H9 (cell line): ENCODE measurements at places on chromosomes 4 and X. TPM values are rescaled to one million over a fixed set of nuclear protein-coding genes. Genes with fewer than 3 reads are reported as not detected.

- H3K27me3 ChIP-seq = peaks cover 2% of the 10 kb centered on the region; the same call in 1 of the 2 replicates
- H3K4me3 ChIP-seq = no peak overlapping the region
- DNase-seq = no peak
- H3K36me3 ChIP-seq = no peaks in the 10 kb centered on the region
- H3K4me1 ChIP-seq = no peaks in the 10 kb centered on the region
Measured at GRCh38 chr4:16457944-16458343, 231.7 kb upstream of the TAPT1 start.

- DNase-seq = no peak
- H3K4me3 ChIP-seq = no peak overlapping the region
- H3K27ac ChIP-seq = no peak overlapping the region
- H3K27me3 ChIP-seq = no peaks in the 10 kb centered on the region
- no peaks in the 10 kb centered on the region for H3K4me1 ChIP-seq
Measured at GRCh38 chr4:14415146-14415545, 587.1 kb upstream of the CPEB2 start.

DNA sequence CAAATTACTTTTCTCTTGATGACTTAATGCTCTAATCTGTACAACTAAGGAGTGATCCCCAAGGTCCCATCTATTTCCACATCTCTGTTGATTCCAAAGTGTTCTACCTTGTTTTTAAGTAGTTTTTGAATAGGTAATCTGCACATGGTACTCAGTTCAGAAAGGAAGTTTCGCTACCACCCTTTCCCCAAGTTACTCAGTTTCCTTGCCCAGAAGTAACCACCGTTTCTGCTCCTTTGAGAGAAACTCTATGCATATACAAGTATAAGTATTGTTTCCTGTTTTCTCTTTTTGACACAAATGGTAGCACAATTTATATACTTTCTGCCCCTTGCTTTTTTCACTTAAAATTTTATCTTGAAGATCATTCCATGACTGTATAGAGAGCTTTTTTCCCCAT is 18.1 kb downstream of the TMEM154 start:
- no peak overlapping the region for H3K4me3 ChIP-seq
- H3K27ac ChIP-seq = no peak overlapping the region
- H3K27me3 ChIP-seq = no peaks in the 10 kb centered on the region
- H3K4me1 ChIP-seq = peaks cover 5% of the 10 kb centered on the region; the same call in 1 of the 2 replicates

FAM184B gene
- 0.07 and 0.09 TPM in 2 replicates for total RNA-seq

DNA sequence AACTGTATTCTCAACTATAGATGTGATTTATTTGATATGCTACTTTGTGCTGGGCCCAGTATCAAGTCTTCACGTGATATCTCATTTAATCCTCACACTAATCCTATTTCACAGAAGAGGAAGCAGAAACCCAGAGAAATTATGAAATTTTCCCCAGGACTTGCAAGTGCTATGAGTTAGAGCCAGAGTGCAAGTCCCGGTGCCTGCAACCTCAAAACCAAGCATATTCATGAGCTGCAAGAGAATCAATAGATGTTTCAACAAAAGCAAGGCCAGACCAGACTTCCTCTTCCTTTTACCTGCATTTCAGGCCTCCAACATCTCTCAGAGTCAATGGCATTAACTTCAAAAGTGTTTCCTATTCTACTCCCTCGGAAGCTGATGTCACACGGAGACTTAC is 92.2 kb upstream of the GATB start:
- no peaks in the 10 kb centered on the region for H3K27me3 ChIP-seq
- no peak overlapping the region for H3K4me3 ChIP-seq
- H3K36me3 ChIP-seq = peaks cover 5% of the 10 kb centered on the region; the same call in 1 of the 2 replicates
- no peak overlapping the region for H3K27ac ChIP-seq
- DNase-seq = no peak
- H3K4me1 ChIP-seq = no peaks in the 10 kb centered on the region

- H3K27ac ChIP-seq = no peak overlapping the region
- DNase-seq = no peak
- H3K27me3 ChIP-seq = no peaks in the 10 kb centered on the region
- peaks cover 36% of the 10 kb centered on the region for H3K36me3 ChIP-seq
- H3K4me3 ChIP-seq = no peak overlapping the region
Measured at GRCh38 chrX:130728208-130728607, 174.8 kb downstream of the ENOX2 start.

DNA sequence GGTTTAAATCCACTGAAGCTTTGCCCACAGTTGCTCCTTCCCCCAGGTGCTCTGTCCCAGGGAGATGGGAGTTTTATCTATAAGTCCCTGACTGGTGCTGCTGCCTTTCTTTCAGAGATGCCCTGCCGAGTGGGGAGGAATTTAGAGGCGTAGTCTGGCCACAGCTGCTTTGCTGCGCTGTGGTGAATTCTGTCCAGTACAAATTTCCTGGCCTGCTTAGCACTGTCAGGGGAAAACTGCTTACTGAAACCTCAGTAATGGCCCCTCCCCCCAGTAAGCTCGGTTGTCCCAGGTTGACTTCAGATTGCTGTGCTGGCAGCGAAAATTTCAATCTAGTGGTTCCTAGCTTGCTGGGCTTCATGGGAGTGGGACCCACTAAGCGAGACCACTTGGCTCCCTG is 40.1 kb downstream of the UGT2B17 start:
- H3K4me1 ChIP-seq = no peaks in the 10 kb centered on the region
- no peak overlapping the region for H3K4me3 ChIP-seq
- no peaks in the 10 kb centered on the region for H3K36me3 ChIP-seq
- H3K27ac ChIP-seq = no peak overlapping the region
- no peaks in the 10 kb centered on the region for H3K27me3 ChIP-seq
- DNase-seq = no peak

RHOXF2B gene
- not detected in 2 replicates for total RNA-seq

DNA sequence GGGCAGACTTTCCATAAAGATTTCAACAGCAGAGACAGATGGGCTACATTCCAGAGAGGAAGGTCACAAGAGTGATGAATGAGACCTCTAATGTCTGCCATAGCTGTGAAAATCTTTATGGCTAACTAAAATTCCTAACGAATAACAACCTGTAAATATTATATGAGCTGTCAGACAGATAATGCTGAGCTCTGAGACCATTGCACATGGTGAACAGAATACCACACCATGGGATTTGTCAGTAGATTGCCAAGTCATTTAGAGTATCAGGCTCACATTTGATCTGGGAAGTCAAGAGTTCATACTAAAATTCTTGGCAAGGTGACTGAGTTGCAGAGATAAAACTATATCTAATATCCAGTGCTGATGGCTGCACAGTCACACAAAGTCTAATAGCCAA is 259.2 kb upstream of the FTHL17 start:
- H3K4me3 ChIP-seq = no peak overlapping the region
- H3K27me3 ChIP-seq = no peaks in the 10 kb centered on the region
- H3K36me3 ChIP-seq = no peaks in the 10 kb centered on the region
- no peak overlapping the region for H3K27ac ChIP-seq
- DNase-seq = no peak

F8A3 gene
- 5.6 and 6.1 TPM in 2 replicates for total RNA-seq

DNA sequence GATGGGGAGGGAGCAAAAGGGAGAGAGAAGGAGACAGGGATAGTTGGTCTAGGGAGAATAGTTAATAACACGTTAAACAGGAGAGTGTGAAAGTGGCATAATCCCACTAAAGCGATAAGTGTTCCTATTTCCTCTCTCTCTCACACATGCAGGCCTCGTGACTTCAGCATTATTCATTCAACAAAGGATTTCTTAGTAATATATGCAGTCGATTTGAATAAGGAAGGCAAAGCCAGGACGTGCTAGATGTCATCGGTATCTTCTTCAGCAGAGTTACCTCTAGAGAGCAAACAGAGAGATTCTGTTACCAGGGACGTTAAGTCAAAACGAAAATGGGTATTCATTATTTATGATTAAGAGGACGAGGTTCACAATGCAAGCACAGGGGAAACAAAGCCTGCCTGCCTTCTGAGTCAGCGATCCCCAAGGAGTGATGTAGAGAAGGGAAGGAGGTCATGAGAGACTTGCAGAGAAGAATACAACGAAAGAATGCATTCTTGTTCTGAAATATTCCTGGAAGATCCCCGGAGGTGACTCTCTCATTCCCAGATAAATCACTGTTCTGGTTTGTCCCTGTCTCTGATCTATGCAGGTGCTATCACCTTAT is 1048.4 kb downstream of the NLGN4X start:
- H3K27me3 ChIP-seq = no peaks in the 10 kb centered on the region
- no peaks in the 10 kb centered on the region for H3K4me1 ChIP-seq
- DNase-seq = no peak
- H3K4me3 ChIP-seq = no peak overlapping the region

DNA sequence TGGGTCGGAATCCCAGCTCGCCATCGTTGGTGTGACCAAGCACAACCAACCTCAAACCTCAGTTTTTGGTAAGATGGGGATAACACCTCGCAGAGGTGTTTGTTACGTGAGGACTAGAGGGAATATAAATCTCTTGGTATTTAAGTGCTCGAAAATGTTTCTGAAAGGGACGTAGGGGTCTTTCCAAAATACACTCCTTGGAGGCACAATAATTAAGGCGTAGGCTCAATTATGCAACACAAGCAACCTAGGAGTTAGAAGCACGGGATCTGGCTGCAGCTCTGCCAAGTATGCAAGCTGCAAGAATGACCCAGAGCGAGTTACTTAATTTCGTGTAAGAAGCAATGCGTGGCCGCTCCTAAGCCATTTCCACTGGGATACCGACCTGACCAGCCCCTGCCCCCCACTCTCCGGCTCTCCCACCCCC is 552 bp downstream of the ADH5 start:
- DNase-seq = peak; percentile 41
- H3K4me3 ChIP-seq = peak overlapping the region; percentile 94
- H3K4me1 ChIP-seq = no peaks in the 10 kb centered on the region
- peak overlapping the region; percentile 64 for H3K27ac ChIP-seq

HMGB3 gene
- total RNA-seq = 366 and 373 TPM in 2 replicates

CXCL13 gene
- total RNA-seq = not detected in 2 replicates

CFP gene
- total RNA-seq = 2.3 and 2.8 TPM in 2 replicates

DNA sequence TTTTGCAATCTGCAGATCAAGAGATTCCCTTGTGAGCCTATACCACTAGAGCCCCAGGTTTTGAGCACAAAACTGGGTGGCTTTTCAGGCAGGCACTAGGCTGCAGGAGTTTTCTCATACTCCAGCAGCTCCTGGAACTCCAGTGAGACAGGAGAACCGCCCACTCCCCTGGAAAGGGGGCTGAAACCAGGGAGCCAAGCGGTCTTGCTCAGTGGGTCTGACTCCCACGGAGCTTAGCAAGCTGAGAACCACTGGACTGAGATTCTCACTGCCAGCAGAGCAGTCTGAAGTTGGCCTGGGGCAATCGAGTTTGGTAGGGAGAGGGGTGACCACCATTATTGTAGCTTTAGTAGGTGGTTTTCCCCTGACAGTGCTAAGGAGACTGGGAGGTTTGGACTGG is 313.8 kb upstream of the TEX13C start:
- H3K4me3 ChIP-seq = no peak overlapping the region
- H3K36me3 ChIP-seq = no peaks in the 10 kb centered on the region
- H3K4me1 ChIP-seq = no peaks in the 10 kb centered on the region
- no peak overlapping the region for H3K27ac ChIP-seq

DNA sequence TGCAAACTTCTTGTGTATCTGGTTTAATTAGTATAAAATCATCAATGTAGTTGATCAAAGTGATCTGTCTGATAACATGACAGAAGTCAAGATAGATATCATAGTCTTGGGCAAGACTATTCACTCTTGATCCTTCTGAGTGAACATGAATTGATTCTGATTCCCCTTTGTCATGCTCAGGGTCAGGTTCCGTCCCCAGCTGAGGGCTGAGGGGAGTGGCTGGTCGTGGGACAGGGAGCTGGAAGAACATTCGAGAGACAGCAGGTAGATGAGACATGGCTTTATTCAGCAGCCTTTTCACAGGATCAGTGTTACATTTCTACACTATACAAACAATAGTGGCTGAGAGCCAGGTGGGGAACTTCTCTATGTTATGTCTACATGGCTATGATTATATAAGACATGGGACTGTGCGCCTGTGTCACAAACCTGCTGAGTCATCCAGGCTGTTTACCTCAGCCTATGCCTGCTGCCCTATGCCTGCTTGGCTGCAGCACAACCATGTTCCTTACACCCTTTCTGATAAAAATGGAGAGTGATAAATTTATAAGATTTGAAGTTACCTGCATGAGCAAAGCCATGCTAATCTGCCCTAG is 586.9 kb upstream of the NR3C2 start:
- DNase-seq = no peak
- H3K27ac ChIP-seq = no peak overlapping the region
- H3K4me3 ChIP-seq = no peak overlapping the region
- no peaks in the 10 kb centered on the region for H3K36me3 ChIP-seq
- no peaks in the 10 kb centered on the region for H3K27me3 ChIP-seq

DNA sequence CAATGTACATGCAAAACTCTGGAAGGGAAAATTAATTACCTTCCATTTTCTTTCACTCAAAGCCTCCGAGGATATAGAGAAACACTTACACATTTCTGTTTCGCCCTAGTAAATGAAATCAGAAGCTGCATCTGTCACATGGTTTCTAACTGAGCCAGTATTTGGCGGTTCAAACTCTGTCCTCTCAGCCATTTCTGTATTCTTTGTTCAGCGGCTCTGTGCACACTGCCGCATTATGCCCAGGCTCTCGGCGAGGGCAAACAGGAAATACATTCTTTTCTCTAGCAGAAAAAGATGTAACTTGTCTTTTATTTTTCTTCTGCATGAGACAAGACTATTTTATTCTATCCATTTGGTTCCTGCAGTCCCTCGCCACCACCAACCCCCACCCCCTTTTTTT is 71.4 kb upstream of the GPM6B start:
- H3K4me3 ChIP-seq = no peak overlapping the region
- H3K4me1 ChIP-seq = peaks cover 10% of the 10 kb centered on the region; the same call in 1 of the 2 replicates
- no peaks in the 10 kb centered on the region for H3K36me3 ChIP-seq
- 0 out of 2 replicates have a peak, but pooled peaks cover 4% of the 10 kb centered on the region for H3K27me3 ChIP-seq
- H3K27ac ChIP-seq = no peak overlapping the region
- no peak for DNase-seq

GRCh38 chrX:53456254-53456653 is 22.1 kb upstream of the HSD17B10 start:
- H3K36me3 ChIP-seq = no peaks in the 10 kb centered on the region; the same call in 2 of the 3 replicates
- no peaks in the 10 kb centered on the region for H3K4me1 ChIP-seq
- H3K4me3 ChIP-seq = no peak overlapping the region
- no peak overlapping the region for H3K27ac ChIP-seq
- DNase-seq = no peak

GPR34 gene
- not detected in 2 replicates for total RNA-seq

YIPF7 gene
- total RNA-seq = not detected in 2 replicates

- no peak for DNase-seq
- H3K4me1 ChIP-seq = no peaks in the 10 kb centered on the region
- H3K27me3 ChIP-seq = no peaks in the 10 kb centered on the region
- no peaks in the 10 kb centered on the region for H3K36me3 ChIP-seq
Measured at GRCh38 chr4:105129286-105130040, 17.2 kb upstream of the TET2 start.

GRCh38 chr4:13872155-13872554 is 244.6 kb upstream of the BOD1L1 start:
- DNase-seq = no peak
- no peaks in the 10 kb centered on the region for H3K4me1 ChIP-seq
- no peaks in the 10 kb centered on the region for H3K27me3 ChIP-seq

- DNase-seq = peak; percentile 45
- peak overlapping the region; percentile 84 for H3K4me3 ChIP-seq
- H3K27me3 ChIP-seq = no peaks in the 10 kb centered on the region
- H3K4me1 ChIP-seq = no peaks in the 10 kb centered on the region
- H3K27ac ChIP-seq = no peak overlapping the region
Measured at GRCh38 chr4:182916483-182917181, 554 bp downstream of the DCTD start.

- H3K27ac ChIP-seq = no peak overlapping the region
- peak; percentile 57 for DNase-seq
- H3K4me3 ChIP-seq = no peak overlapping the region
- peaks cover 30% of the 10 kb centered on the region; the same call in 1 of the 2 replicates for H3K27me3 ChIP-seq
Measured at GRCh38 chr4:2141762-2142451, 82.8 kb downstream of the NAT8L start.
